ENCODE measurements at places on chromosomes 6 and 20.

DNA sequence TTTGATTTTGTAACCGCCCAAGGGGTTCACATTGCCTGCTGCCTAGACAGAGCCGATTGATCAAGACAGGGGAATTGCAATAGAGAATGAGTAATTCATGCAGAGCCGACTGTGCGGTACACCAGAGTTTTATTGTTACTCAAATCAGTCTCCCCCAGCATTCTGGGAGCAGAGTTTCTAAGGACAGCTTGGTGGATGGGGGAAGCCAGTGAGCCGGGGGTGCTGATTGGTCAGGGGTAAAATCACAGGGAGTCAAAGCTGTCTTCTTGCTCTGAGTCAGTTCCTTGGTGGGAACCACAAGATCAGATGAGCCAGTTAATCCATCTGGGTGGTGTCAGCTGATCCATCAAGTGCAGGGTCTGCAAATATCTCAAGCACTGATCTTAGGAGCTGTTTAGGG, 60.0 kb upstream of the EZR start:
- no peak for DNase-seq

- no peak for DNase-seq
Observed at GRCh38 chr6:10395171-10395703, 19.6 kb downstream of the TFAP2A start.

DNA sequence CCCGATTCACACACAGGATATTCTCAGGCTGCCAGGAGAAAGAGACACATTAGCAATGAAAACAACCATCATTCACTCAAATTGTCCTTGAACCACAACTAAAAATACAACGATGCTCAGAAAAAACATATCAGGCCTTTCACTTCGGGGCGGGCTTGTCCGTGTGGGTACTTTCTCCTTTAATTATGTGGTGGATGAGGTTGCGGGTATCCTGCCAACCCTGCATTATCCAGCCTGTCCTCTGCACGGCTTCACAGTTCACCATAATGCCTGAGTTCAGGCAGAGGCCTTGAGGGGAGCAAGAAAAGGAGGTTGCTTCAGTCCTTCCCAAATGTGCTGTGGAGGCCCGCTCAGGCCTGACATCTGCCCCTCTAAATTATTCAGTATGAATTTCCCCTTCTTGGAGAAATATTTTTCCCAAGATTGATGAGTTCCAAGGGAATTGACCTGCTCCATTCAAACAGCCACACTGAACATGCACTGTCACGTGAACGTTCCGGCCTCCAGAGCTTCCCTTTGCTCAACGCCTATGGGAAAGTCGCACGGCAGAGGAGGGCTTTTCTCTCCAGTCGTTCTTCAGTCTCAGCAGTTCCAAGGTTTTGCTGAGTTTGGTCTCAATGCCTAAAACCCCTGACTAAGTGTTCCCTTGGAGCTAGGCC, 70.3 kb downstream of the MYLK4 start:
- no peak for DNase-seq

- DNase-seq, result no peak
Observed at GRCh38 chr20:45307076-45307640, 518 bp downstream of the RBPJL start.

GRCh38 chr6:105077596-105078385, 102.0 kb downstream of the POPDC3 start:
- DNase-seq, result no peak

- no peak for DNase-seq
Observed at GRCh38 chr6:135496800-135497411, 634 bp downstream of the AHI1 start.

All from 8988T (cell line).